ENCODE measurements at places on chromosomes 16 and 17.

- no peak for DNase-seq
These were observed 29.7 kb downstream of the TRPV3 start for GRCh38 chr17:3527896-3528295.

DNA sequence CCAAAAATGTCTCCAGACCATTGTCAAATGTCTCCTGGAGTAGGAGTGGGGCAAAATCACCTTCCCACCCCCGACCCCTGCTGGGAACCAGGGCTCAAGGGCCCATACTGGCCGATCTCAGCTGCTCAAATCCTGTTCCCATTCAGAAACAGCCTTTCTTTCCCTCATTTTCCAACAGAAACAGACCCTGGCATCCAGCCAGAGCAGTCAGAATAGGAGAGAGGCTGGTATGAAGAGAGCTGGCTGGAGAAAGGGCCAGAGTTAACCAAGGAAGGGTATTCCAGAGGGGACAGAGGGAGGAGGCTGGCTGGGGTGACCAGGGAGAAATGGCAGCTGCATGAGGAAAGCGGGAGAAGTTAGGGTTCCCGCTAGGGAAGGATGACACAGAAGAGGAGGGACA, 199.1 kb downstream of the XYLT1 start:
- DNase-seq: peak; percentile 1

DNA sequence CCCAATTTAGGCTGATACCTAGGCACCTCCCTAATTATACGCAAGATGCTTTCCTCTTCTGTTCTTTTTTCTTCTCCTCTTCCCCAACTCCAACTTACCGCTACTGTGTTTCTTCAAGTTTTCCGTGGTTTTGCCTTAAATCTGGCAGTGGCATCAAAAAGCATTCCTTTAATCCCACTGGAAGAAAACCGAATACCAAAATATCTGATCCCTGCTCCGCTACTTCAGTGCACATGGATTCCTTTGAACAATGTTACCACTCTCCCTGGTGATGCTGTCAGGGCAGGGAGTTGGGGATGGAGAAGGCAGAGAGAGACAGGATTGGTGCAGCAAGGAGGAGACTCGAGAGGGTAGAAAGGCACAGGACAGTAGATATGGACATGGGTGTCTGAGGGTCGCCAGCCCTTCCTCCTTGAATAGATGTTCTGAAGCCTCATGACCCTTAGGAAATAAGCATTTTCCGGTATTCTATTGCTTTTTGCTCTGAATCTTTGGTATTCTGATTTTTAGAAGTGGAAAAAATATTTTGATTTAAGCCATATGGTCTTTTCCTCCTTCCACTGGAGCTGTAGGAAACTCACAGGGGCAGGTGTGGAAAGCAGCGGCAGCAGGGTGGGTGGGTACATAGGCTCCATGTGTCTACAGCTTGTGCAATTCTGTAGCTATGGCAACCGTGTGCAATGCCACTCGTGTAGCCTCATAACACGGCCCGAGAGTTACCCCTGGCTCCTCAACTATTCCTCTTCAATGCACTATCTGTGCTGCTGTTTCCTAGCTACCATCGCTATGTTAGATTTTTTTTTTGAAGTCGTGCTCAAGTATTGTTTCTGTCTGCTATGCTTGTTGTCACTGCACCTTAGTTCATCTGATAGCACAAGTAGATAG, 32.3 kb upstream of the TANC2 start:
- DNase-seq: no peak

DNA sequence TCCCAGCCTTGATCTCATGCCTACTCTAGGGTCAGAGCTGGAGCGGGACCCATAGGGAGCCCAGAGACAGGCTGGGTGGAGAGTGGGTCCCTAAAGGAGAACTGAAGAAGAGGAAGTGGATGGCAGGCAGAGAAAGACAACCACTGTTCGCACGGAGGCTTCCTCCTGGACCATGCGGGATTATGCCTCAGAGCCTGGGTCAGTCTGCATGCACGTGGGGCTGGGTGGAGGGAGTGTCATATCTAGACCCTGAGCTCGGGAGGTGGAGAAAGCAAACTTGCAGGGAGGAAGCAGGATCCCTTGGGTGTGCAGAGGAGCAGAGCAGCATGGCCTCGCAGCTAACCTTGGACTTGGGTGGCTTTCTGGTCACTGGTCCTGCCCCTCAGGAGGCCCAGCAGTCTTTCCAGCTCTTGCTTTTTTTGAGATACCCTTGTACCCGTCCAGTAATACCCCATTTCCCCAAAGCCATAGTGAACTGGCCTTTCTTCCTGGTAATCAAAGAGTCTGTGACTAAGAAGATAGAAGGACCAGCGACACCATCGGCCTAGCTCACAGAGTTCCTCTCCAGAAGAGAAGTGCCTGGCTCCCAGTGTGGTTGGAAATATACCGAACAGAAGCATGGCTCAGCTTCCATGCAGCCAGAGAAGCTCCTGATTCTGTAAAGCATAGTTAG, 344.2 kb downstream of the CPPED1 start:
- no peak for DNase-seq

- DNase-seq: no peak
These were observed 11.6 kb upstream of the DLX4 start for GRCh38 chr17:49957350-49957749.

DNA sequence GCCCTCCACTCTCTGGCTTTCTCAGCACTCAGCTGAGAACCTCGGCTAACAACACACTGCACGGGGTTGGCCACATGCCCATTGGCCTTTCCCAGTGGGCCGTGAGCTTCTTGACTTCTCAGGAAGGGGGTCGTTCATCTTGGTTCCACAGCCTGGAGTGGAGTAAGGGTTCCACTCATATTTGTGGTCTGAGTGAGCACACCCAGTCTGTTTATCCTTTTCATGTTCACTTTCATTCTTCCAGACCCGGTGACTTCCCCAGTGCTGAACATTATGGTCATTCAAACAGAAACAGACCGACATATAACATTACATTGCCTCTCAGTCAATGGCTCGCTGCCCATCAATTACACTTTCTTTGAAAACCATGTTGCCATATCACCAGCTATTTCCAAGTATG, 8.2 kb downstream of the MILR1 start:
- DNase-seq: no peak

GRCh38 chr16:23156946-23157460, 7.8 kb upstream of the USP31 start:
- no peak for DNase-seq

DNA sequence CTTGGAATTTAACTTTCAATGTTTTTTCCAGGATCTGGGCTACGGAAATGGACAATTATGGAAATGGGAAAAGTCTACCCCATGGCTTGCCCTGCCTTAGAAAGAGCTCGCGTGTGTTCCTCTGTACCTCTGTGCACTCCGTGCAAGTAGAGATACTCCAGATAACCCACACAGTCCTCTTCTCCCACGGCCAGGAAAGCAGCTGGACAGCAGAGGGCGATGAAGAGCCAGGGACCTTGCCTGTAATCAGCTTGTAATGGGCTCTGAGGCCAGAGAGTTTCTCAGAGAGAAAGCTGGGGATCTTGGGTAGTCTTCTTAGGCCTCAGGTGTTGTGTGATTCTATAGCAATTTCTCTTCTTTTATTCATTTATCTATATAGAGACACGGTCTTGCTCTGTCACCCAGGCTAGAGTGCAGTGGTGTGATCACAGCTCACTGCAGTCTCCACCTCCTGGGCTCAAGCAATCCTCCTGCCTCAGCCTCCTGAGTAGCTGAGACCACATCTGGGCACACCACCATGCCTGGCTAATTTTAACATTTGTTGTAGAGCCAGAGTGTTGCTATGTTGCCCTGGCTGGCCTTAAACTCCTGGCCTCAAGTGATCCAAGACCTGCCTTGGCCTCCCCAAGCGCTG, 2.4 kb upstream of the SOCS7 start:
- DNase-seq: peak; percentile 37

- DNase-seq: no peak
These were observed 4.2 kb upstream of the KRTAP4-5 start for GRCh38 chr17:41153856-41154255.

DNA sequence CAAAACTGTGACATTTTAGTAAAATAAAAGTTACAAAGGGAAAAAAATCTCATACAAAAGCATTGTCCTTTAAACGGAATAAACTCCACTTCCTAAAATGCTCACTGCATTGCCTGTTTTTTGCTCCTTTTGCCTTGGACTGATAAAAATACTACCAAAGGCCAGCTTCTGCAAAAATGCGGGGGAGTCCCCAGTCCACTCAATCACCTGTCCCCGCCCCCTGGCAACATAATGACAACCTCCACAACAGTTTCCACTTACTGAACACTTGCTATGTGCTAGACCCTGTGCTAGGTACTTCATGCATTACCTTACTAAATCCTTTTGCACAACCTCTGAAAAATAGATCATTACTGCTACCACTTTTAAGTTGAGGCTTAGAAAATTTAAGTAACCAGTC, 172.7 kb upstream of the CCL2 start:
- DNase-seq: no peak

- no peak for DNase-seq
These were observed 30.6 kb downstream of the MYO18A start for GRCh38 chr17:29149431-29150064.

GRCh38 chr16:54285414-54286089, 1.0 kb downstream of the IRX3 start:
- no peak for DNase-seq

DNA sequence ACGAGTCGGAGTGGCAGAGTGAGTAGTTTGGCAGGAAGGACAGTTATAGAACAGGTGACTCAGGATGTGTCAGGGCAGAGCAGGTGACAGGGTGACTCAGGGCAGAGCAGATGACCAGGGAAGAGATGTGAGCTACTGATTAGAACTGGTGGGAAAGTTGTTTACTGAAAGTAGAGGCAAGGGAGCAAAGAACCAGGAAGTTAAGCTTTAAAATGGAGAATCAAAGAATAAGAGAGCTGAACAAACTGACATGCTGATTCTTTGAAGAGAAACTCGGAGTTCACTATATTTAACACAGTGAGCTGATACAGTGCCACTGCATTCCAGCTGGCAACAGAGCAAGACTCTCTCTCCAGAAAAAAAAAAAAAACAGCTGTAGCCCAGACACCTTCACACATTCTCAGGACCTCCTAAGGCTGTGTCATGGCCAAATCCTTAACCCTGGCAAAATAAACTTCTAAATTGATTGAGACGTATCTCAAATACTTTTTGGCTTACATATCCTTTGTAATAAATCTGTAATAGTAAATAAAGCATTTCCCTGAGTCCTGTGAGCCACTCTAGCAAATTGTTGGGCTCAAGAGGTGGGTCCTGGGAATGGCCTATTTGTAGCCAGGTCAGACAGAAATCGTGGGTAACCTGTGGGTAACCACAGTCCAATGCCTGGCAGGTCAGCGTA, 12.3 kb upstream of the UBE2I start:
- peak; percentile 51 for DNase-seq

DNA sequence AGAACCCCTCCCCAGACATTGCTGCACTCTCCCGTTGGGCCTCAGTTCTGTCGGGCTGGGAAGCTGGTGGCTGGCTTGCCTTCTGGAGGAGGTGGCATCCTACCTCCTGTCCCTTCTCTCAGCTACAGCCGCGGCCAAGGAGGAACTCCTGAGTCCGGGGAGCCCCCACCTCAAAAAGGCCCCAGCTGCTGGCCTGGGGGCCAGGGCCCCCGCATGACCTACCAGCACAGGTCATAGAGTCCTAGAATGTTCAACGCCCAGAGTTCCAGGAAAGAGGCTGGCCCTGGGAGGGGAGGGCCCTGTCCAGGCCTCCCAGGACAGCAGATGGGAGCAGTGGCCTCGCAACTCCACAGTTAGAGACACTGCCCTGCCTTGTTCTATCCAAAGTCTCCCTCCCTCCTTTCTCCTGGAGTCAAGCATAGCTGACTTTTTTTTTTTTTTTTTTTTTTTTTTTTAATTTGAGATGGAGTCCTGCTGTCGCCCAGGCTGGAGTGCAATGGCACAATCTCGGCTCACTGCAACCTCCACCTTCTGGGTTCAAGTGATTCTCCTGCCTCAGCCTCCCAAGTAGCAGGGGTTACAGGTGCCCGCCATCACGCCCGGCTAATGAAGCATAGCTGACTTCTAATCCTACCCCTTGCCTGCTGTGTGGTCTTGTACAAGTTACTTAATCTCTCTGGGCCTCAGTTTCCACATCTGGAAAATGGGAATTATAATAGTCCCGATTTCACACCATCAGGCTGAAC, 7.1 kb downstream of the CARHSP1 start:
- DNase-seq: no peak

DNA sequence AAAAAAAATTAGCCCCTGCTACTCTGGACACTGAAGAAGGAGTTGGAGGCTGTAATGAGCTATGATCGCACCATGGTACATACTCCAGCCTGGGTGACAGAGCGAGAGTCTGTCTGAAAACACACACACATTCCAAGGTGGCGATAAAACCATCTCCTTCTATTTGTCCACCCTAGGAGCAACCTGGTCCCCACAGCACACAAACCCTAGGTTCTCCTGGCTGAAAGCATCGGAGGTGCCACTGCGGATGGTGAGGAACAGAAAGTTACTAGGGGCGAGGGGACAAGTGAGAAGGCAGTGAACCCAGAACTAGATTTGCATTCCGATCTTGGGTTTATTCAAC, 1.4 kb upstream of the ECI1 start:
- no peak for DNase-seq

DNA sequence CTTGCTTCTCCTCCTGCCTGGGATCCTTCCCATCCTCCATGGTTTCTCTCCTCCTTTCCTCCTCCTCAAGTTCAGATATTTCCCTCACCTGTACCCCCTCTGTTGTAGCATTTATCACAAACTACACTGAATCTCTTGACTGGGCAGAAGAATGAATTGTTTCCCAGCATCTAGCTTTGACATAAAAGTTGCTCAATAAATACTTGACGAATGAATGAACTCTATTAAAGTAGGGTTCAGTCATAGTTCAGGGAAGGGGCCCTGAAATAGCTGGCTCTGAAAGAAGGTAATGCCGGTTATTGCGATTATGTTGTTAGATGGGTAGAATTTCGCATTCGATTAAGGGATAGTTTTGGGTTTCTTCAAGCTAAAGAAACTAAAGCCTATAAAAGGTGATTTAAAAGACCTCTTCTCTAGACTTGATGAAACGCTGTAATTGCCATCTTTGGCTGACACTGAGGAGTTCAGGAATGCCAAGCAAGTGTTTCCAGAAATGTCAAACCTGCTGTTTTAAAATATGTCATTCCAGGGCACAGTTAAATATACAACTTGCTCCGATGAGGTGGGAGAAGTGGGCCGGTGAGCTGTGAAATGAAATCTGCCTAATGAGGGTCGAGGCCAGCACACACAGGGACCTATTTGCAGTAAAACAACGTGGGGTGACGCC, 1.0 kb upstream of the CPD start:
- no peak for DNase-seq
